ENCODE measurements at places on chromosomes 16 and 17.

GRCh38 chr17:1506649-1507267 is 9.7 kb downstream of the INPP5K start:
- DNase-seq, result no peak

GRCh38 chr16:31874366-31875111 is 932 bp downstream of the ZNF267 start:
- DNase-seq, result no peak

GRCh38 chr17:37465069-37465616 is 24.5 kb upstream of the DUSP14 start:
- no peak for DNase-seq

- DNase-seq, result no peak
Measured at GRCh38 chr16:22284637-22285036, 12.6 kb upstream of the POLR3E start.

DNA sequence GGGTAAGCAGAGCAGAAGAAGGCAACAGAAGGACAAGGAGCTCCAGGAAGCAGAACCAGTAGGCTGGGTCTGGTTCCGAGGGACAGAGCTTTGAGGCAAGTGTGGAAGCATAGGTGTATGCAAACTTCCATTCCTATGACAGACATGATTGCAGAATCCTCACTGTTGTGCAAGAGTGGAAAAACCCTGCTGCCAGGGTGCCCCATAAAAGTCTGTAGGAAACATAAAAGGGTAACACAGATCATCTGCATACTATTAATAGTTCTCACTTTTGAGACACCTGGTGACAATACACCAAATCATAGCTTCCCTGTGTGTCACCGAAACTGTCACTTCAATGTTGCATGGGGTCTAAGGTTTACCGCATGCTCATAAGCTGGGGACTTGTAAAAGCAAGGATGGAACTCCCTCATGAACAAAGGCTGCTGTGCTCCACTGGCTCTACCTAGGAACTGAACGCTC is 39.7 kb downstream of the ARHGAP17 start:
- DNase-seq, result no peak
